ENCODE measurements at places on chromosomes 12 and 14. TPM values are rescaled to one million over a fixed set of nuclear protein-coding genes. Genes with fewer than 3 reads are reported as not detected.

DNA sequence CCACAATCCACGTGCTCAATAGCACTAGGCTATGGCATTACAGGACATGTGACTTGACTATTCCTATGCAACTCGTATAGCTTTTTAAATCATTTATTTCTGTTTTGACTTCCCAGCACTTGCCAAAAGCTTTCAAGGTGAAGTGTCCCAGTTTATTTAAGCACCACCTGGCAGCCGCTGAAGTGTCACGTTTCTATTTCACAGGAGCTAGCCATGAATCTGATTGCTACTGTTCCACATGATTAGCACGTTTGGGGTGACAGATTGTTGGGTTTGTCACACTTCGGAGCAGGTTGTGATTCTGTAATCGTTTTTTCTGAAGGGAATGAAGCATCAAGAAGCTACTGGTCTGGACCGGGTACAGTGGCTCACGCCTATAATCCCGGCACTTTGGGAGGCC lies 39.9 kb upstream of the BICDL1 start:
- H3K27me3 ChIP-seq = no peaks in the 10 kb centered on the region
- no peaks in the 10 kb centered on the region for H3K4me1 ChIP-seq
- no peak overlapping the region for H3K4me3 ChIP-seq
- H3K36me3 ChIP-seq = no peaks in the 10 kb centered on the region

DNA sequence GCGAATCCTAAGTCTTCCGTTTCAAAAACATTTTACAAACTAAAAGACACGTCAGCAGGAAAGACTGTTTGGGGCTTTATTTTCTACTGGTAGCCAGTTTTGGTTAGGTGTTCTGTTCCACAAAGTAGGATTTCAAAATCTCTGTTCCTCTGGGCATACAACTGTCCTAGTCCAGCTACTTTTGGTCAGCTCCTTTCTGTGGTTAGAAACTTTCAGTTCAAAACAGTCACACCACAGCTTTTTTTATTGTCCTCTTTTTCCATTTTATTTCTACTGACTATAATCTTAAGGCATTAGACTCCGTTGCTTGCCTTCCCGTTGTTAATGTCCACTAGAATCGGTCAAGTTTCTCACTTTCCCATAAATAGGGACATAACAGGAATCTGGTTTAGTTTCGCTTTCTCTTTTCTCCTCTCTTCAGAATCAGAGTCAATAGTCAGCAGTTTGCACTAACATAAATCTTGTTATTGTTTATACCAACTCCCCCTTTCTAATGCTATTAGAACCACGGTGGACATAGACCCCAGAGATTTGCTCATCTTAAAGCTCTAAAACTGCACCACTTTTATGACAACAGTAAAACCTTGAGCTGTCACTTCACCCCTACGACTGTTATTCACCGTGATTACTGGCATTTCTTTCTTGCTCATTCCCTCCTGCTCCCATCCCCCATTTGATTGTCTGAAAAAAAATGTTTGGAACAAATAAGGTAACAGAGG lies 41.5 kb upstream of the NPAS3 start:
- H3K27me3 ChIP-seq = no peaks in the 10 kb centered on the region
- no peak overlapping the region for H3K27ac ChIP-seq
- H3K4me1 ChIP-seq = no peaks in the 10 kb centered on the region
- no peak for DNase-seq

- no peak overlapping the region for H3K4me3 ChIP-seq
- no peak for DNase-seq
- H3K36me3 ChIP-seq = no peaks in the 10 kb centered on the region
- no peaks in the 10 kb centered on the region for H3K27me3 ChIP-seq
- no peaks in the 10 kb centered on the region for H3K4me1 ChIP-seq
These were observed 75.8 kb downstream of the GPATCH2L start for GRCh38 chr14:76227450-76228050.

GRCh38 chr14:106605548-106606448 lies 1079.4 kb downstream of the TMEM121 start:
- no peak overlapping the region for H3K4me3 ChIP-seq
- H3K27ac ChIP-seq = no peak overlapping the region
- peak; percentile 80 for DNase-seq
- no peaks in the 10 kb centered on the region for H3K4me1 ChIP-seq

DNA sequence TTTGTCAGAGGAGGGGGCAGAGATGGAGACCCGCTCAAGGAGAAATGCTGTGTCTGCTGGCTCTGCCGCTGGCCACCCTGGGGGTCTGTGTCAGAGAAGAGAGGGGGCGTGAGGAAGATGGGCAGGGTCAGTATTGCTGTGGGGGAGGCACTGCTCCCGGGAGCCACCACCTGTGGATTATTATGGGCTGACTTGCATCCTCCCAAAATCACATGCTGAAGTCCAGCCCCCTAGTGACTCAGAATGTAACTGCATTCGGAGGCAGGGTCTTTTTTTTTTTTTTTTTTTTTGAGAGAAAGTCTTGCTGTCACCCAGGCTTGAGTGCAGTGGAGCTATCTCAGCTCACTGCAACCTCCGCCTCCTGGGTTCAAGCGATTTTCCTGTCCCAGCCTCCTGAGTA lies 12.3 kb downstream of the ABCD4 start:
- no peak overlapping the region for H3K4me3 ChIP-seq
- H3K36me3 ChIP-seq = peaks cover 35% of the 10 kb centered on the region
- H3K27ac ChIP-seq = no peak overlapping the region

GRCh38 chr14:26394150-26394810 lies 203.6 kb downstream of the NOVA1 start:
- DNase-seq = no peak
- no peak overlapping the region for H3K4me3 ChIP-seq
- no peaks in the 10 kb centered on the region for H3K27me3 ChIP-seq
- H3K36me3 ChIP-seq = no peaks in the 10 kb centered on the region
- no peaks in the 10 kb centered on the region for H3K4me1 ChIP-seq
- no peak overlapping the region for H3K27ac ChIP-seq

DNA sequence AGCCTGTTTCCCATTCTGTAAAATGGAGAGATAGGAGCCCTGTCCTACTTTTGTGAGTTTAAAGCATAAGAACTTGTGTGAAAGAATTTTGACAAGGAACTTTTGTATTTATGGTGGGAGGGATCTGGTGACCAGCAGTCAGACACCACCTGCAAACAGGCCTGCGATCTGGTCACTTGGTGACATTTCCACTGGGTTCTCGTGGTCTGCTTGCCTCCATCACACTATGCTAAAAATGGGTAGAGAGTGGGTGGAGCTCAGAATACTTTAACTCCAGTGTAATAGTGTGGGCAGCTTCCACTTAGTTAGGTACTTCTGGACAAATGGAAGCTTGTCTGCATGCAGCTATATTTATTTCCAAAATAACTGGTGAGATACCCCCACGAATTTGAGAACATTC lies 26.5 kb upstream of the PLXNC1 start:
- no peaks in the 10 kb centered on the region for H3K36me3 ChIP-seq
- H3K27me3 ChIP-seq = no peaks in the 10 kb centered on the region
- no peak for DNase-seq
- H3K4me1 ChIP-seq = peaks cover 44% of the 10 kb centered on the region

- no peaks in the 10 kb centered on the region for H3K36me3 ChIP-seq
- no peaks in the 10 kb centered on the region for H3K4me1 ChIP-seq
- H3K27ac ChIP-seq = no peak overlapping the region
- H3K27me3 ChIP-seq = no peaks in the 10 kb centered on the region
- no peak for DNase-seq
- H3K4me3 ChIP-seq = no peak overlapping the region
These were observed 315.3 kb downstream of the DIO2 start for GRCh38 chr14:79896009-79896408.

DNA sequence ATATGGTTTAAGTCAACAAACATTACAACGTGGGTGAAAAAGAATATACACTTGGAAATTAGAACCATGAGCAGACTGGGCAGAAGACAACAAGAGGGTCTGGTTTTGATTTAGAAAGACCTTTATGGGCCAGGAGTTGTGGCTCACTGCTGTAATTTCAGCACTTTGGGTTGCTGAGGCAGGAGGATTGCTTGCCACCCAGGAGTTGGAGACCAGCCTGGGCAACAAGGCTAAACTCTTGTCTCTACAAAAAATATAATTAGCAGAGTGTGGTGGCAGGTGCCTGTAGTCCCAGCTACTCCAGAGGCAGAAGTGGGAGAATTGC lies 2.7 kb upstream of the NFKBIA start:
- H3K27me3 ChIP-seq = no peaks in the 10 kb centered on the region
- peaks cover 29% of the 10 kb centered on the region for H3K4me1 ChIP-seq
- H3K36me3 ChIP-seq = peaks cover 13% of the 10 kb centered on the region
- DNase-seq = no peak
- H3K4me3 ChIP-seq = no peak overlapping the region

ZC2HC1C gene
- 0.81 TPM for total RNA-seq

TPCN1 gene
- 24.1 TPM for total RNA-seq

IQSEC3 gene
- total RNA-seq = 0.53 TPM

Data from CD8-positive, alpha-beta memory T cell (primary cell).